CD4-positive, alpha-beta T cell treated with Interferon gamma for 1 hour (primary cell): ENCODE measurements at places on chromosomes 7 and 10.

- no peak for DNase-seq
These were observed 67.1 kb upstream of the PRR15 start for GRCh38 chr7:29496355-29497020.

GRCh38 chr10:123270221-123270620 is 116.0 kb downstream of the BUB3 start:
- no peak for DNase-seq

- no peak for DNase-seq
These were observed 35.2 kb upstream of the RET start for GRCh38 chr10:43041422-43042342.

DNA sequence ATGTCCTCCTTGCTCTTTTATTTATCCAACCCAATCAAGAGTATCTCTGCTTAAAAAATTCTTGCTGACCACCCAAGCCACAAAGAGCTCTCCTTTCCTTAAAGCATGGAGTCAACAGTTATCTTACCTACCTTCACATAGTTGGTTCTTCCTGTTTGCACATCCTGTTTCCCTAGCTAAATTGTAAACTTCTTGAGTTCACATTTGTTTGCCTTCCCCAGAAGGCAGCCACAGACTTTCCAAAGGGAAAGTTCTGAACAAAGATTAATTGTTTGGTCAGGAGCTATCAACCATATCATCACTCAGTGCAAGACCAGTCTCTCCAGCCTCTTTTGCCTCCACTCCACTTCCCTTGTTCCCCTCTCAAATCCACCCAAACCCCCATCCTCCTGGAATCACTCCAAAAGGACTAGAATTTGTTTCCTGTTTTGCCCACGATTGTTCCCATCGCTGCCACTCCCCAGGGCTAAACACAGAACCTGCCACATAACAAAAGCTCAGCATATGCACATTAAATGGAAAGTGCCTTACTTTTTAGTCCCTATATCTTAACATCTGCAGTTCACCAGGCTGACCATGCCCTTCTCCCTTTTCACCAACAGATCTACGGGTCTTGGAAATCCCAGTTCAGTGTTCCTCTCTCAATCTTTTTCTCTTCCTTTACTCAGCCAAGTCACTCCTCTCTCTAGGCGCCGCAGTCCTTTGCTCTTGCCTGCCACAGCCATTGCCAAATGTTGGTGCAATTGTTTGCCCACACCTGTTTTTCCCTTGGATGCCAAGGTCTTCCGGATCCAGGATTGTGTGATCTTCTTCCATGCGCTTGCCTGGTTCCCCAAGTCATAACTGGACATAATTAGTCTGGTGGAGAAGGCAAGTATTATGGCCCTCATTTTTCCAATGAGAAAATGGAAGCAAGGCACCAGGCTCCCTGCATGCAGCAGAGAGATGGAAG is 265.5 kb downstream of the KCNMA1 start:
- no peak for DNase-seq

DNA sequence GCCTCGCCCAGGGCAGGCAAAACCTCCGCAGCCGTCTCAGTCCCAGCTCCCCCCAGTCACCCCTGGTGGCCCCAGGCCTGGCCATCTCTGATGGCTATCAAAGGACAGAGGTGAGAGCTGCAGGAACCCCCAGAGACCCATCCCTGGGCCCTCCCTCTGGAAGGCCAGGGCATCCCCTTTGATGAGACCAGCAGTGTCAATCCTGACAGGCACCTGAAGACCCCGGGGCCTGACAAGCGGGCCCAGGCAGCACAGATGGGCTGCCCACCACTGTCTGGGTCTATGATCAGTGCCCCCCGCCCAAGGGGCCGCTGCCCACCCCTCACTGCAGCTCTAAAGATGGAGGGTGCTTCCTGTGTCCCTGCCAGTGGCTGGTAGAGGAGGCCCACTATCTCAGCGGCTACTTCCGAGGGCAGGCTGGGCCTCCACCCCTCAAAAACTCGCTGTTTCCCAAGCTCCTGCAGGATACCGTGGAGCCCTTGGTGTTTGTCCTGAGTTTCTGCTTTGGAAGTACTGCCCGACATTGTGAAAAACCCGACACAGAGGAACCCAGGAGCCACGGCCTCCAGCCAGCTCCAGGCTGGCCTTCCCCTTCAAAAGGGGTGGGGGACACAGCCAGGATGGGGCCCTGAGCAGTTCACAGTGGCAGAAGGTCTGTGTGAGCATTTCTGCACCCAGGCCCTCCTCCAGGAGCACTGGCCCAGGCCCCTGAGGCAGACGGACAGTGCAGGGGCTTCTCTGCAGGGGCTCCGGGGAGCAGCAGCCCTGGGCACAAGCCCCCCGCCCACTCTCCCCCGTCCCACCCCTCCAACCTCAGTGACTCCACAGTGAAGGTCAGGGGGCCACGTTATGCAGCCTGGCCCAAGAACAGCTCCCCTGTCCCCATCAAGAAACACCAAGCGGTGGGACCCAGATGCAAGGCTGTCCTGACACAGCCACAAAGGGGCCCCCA is 99.2 kb downstream of the PDGFA start:
- no peak for DNase-seq

DNA sequence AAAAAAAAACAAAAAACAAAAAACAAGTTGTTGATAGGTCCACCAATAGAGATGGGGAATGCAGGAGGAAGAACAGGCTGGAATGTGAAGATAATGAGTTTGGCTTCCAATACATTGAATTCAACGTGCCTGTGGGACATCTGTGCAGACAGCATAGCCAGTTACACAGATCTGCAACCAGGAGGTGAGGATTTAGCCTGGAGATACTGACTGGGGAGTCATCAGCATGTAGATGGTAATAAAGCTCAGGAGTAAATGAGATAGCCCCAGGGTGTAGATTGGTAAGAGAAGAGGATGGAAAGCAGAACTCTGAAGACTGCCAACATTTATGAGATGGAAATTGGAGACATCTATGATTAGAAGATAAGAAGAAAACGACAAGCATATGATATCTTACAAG is 4.7 kb upstream of the TRIM8 start:
- DNase-seq: no peak

DNA sequence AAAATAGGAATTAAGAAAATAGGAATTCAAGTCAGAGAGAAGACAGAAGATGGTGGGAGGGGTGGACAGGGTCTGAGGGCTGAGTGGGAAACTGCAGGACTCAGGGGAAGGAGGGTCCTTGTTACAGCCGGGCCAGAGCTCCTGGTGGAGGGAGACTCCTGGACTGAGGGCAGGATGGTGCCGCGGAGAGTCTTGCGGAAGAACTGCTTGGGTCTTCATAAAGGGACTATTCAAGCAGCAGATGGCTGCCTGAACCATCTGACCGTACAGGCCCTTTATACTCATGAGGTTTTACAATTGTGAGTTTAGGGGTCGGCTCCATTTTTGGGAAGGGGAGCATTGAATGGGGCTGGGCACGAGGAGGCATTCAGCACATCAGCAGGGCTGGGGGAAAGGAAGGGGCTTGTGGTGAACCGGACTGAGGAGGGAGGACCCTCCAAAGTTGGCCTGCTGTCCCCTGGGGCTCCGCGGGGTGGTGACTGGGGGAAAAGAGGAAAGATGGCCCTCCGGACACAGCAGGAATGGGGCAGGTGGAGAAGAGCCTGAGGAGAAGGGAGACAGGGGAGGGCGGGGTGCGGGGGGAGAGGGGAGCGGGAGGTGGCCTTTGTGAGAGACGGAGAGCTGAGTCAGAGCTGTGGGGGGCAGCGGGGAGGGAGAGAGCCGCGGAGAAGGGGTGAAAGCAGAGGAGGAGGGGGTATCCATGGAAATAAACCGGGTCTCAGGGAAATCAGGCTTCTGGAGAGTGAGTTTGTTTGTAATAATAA is 1.5 kb downstream of the FAM131B start:
- DNase-seq: no peak

DNA sequence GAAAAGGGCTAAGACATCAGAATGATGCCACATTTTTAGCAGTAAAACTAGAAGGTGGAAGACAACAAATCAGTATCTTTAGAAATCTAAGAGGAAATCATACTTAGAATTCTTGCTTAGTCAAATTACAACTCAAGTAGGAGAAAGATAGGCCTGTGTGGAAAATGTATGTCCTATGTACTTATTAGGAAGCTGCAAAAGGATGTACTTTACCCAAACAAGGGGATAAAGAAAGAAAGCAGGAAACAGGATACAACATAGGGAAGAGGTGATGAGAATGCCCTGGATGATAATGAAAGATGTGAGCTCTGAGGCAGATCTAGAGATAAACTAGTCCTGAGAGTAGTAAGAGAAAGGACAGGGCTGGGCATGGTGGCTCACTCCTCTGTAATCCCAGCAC is 54.9 kb downstream of the RNLS start:
- no peak for DNase-seq

DNA sequence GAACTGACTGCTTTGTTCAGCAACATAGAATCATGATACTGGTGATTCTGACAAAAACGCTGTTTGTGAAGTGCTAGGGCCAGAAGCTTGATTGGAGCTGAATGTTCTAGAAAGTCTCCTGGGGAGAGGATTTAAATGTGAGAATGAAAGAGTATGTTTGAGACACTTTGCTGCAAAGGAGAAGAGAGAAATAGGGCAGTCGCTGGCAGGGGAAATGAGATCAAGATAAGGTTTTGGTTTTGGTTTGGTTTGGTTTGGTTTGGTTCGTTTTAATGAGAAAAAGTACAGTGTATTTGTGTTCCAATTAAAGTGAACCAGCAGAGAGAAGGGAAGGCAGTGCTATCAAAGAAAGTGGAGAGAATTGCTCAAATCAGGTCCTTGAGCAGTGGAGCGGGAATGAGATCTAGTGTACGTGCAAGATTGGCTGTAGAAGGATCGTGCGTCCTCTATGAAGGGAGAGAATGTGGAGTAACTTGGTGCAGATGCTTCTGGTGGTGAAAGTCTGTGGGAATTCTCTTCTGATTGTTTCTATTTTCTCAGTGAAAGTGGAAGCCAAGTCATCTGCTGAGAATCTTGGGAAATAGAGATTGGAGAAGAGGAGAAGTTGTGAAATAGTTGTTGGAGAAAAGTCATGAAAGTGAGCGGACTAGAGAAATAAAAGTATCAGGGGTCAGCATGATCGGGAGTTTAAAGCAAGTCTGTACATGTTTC is 270.5 kb downstream of the CCDC3 start:
- DNase-seq: no peak
